ENCODE measurements at places on chromosomes 4 and X.

DNA sequence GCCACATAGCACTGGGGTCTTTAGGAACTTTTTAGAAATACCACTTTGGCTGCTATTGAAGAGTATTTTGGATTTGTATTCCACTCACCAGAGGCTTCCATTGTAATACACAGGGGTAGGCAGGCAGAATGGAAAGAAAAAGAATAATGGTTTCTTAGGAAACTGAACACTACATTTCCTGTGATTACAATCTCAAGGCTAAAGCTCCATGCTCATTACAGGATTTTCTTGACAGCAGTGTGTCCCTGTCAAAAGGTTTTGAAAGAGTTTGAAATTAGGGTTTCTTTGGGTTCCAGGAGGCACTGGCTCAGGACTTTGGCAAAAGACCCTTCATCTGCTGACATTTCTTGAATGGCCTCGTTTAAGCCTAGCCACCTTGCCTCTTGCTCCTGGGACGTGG, 74.8 kb upstream of the STIM2 start:
- no peak for DNase-seq

GRCh38 chr4:25367004-25367621, 9.9 kb upstream of the ANAPC4 start:
- DNase-seq, result no peak

- DNase-seq, result no peak
These were observed 619.8 kb upstream of the LCORL start for GRCh38 chr4:18641334-18641733.

DNA sequence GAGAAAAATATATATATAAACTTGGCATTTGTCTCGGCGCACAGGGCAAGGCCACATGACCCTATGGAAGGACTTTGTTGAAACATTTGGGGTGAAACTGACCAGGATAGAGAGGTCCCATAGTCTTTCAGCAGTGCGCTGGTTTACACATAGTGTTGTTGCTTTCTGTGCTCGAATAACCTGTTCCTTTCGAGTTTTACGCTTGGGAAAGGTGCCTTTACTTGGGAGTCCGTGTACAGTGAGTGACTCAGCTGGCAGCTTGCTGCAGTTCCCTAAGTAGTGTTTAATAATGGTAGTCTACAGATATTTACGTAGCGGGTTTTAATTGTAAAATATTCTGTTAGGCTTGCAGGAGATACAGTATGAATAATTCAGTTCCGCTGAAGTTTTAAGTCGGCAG, 578 bp downstream of the APOOL start:
- no peak for DNase-seq

Data from ascending aorta (tissue), 2 donors.